ENCODE measurements at places on chromosomes 11 and 22.
A peak's percentile ranks its signal among the peaks of the same experiment; 100 is the strongest.

DNA sequence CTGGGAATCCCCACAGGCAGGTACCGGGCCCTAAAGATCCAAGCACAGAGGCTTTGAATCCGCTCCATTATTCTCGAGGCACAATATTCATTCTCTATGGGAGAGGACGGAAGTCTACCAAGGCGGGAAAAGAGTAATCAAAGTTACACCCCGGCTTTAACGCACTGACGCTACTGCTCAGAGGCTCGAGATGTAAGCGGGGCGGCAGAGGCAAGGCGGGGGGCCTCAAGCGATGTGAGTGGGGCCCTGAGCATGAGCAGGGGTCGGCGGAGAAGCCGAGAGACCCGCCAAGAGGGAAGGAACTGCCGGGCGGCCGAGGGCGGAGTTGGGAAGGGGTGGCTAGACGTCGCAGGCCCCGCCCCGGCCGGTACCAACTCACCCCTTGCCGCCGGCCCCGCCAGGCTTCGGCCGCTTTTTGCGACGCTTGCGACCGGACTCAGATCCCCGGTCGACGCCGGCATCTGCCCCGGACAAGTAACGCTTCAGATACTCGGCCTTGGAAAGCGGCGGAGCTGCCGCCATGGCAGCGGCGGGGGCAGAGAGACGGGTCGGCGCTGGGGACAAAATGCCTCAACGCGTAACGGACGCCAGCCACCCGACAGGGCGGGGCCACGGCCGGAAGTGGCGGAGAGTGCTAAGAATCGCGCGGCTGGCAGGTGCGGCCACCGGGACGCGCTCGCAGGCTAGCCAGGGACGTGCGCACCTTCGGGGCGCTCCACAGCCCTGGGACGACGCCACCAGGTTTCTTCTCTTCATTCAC, at the start of gene BUD13:
Gene BUD13 (minus strand): TSS at position 545 of the 760 bp plus-strand sequence. CDS start 23 bp downstream, at position 522.
- peak; percentile 95 for DNase-seq

GRCh38 chr11:18365741-18366140, 28.6 kb upstream of the LDHA start:
- DNase-seq, result no peak

GRCh38 chr11:59254286-59254685, 41.6 kb upstream of the MPEG1 start:
- no peak for DNase-seq

GRCh38 chr11:61783717-61784505, 8.5 kb downstream of the TMEM258 start:
- DNase-seq, result no peak

DNA sequence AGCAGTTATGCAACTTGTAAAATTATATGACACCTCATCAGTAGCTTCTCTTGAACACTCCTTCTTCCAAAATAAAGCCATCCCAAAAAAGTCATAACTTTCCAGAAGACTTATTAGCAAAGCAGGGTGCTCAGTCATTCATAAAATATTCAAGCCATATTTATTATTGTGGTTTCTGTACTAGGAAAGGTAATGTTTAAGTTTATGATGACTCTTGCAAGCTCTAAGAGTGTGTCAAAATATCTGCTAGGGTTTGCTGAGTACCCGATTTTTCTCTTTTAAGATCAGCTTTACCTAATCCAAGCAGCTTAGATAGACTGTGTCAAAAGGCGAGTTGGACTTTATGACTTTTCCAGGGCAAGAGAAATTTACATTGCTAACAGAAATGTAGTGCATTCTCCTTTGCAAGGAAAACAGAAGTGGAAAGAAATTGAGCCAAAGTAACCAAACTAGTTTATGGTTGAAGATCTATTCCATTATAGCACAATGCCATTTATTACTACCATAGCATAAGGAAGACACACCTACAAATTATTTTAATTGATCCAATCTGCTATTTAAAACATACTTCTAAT, 98.0 kb upstream of the SOX6 start:
- DNase-seq, result no peak

GRCh38 chr11:41245184-41245583, 214.3 kb downstream of the LRRC4C start:
- DNase-seq, result no peak

DNA sequence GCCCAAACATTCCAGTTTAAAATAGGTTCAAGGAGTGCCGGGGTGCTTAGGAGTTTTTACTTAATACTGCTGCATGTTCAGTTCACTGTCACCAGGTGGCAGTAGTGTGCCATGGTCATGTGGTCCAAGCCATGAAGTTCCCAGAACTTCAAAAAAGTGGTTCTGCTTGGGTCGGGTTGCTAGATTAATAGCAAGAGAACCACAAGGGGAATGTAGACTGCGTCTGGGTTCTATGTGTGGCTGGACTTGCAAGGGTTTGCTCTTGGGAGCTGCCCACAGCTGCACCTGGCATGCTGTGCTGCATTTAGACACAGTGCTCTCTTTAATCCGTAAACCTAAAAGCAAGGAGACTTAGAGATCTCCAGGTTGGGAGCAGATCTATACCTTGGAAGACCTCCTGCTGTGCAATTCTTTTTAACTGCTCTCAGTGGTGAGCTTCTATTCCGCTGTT, 6.5 kb upstream of the SPON1 start:
- peak; percentile 72 for DNase-seq

- no peak for DNase-seq
Measured at GRCh38 chr11:59503276-59503675, at the start of gene OR4D11. OR4D11 (plus strand) TSS chr11:59503576; CDS start chr11:59503576, 0 bp downstream.

DNA sequence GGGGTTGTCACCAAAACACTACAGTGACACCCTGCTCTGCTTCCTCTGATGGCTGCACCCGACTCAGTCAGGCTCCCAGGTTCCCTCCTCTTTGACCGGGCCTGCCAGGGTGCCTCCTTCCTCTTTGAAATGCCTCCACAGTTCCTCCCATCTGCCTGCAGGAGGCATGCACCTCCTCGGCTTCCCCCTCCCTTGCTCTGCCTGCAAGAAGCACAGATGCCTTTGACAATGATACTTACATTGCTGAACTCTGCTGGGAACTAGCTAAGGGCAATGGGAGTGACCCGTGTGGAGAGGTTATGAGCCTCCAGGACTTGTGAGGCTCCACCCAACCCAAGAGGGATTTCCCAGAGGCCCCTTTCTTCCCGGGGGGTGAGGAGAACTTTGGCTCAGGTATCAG, 674.1 kb downstream of the OPCML start:
- no peak for DNase-seq

DNA sequence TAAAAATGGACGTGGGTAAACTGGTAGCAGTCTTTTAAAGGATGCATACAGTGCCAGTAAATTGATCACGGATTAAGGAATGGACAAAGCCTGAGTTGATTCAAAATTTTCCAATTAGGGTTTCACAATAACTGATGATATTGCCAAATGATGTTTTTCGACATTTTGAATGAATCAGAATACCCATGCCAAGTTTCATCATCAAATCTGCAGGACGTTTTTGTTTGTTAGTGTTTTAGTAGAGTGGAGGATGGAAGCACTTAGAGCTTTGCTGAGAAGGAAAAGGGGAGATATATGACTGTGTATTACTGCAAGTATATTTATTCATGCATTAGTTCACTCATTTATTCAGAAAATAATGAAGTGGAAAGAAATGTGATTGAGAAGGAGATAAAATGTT, 78.3 kb downstream of the SLC17A6 start:
- DNase-seq, result no peak

DNA sequence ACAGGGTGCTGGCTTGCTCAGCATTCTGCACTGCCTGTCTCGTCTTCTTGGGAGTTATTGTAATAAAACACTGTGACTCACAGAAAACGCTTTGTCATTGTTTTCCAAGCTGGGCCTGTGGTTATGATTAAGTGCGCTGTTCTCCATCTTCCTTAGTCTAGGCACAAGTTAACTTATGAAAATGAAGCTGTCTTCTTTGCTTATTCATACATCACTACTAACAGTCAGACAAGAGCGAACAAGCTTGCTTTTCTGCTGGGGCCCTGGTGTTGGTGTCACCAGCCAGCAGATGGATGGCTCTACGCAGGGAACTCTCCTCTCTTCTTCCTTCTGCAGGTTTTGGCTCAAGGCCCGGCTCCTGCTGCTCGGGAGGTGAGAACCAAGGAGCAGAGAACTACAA, 380.1 kb upstream of the SYN3 start:
- no peak for DNase-seq

- no peak for DNase-seq
Measured at GRCh38 chr11:92266806-92267205, 42.2 kb downstream of the FAT3 start.

DNA sequence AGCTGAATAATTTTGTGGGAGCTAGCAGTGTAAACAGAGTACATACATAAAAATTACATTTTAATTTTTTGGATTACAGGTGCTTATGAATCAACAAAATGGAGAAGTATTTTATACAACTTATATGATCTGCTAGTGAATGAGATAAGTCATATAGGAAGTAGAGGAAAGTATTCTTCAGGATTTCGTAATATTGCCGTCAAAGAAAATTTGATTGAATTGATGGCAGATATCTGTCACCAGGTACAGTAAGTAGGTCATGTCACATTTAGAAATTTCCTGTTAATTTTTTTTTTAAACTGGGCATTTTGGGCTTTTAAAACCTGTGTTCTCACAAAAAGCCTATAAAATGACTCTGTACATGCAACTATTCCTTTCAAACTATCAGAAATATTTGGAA, 24.0 kb downstream of the ATM start:
- DNase-seq, result no peak

DNA sequence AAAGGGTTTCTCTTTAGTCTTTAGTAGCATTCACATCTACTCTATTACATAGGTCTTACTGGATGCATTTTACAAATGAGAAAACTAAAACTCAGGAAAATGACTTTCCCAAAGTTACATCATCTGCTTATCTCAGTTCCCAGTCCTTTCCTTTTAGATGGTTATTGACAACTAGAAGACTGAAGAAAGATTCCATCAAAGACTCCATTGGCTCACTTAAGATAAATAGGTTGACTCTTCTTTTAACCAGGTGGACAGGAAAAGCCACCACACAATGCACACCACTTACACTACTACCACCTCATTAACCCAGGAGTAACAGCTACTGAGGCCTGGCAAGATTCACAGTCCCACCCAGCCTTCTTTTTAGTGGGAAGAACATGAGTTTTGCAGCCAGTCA, 123.6 kb downstream of the TRIM44 start:
- no peak for DNase-seq

GRCh38 chr11:117972629-117973502, 13.3 kb upstream of the IL10RA start:
- no peak for DNase-seq

GRCh38 chr22:30279046-30279788, 10.1 kb downstream of the CASTOR1 start:
- no peak for DNase-seq

- DNase-seq, result no peak
Measured at GRCh38 chr11:70926543-70927201, 325.7 kb downstream of the SHANK2 start.

GRCh38 chr11:2583605-2583958, 116.2 kb downstream of the KCNQ1OT1 start:
- no peak for DNase-seq

DNA sequence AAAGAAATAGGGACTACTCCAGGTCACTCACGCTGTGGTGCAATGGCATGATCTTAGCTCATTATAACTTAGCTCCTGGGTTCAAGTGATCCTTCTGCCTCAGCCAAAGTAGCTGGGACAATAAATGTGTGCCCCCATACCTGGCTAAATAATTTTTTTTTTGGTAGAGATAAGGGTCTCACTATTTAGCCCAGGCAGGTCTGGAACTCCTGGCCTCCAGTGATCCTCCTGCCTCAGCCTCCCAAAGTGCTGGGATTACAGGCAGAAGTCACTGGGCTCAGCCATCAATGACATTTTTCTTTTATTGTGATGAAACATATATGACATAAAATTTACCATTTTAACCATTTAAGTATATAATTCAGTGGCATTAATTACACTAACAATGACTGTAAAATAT, 10.6 kb downstream of the SLC5A4 start:
- DNase-seq, result no peak

- peak; percentile 84 for DNase-seq
Measured at GRCh38 chr11:62905927-62906531, 15.1 kb downstream of the CHRM1 start.

- no peak for DNase-seq
Measured at GRCh38 chr11:107018219-107018901, at the start of gene GUCY1A2. GUCY1A2 (minus strand) TSS chr11:107018476; CDS start chr11:107018055, 421 bp downstream.

DNA sequence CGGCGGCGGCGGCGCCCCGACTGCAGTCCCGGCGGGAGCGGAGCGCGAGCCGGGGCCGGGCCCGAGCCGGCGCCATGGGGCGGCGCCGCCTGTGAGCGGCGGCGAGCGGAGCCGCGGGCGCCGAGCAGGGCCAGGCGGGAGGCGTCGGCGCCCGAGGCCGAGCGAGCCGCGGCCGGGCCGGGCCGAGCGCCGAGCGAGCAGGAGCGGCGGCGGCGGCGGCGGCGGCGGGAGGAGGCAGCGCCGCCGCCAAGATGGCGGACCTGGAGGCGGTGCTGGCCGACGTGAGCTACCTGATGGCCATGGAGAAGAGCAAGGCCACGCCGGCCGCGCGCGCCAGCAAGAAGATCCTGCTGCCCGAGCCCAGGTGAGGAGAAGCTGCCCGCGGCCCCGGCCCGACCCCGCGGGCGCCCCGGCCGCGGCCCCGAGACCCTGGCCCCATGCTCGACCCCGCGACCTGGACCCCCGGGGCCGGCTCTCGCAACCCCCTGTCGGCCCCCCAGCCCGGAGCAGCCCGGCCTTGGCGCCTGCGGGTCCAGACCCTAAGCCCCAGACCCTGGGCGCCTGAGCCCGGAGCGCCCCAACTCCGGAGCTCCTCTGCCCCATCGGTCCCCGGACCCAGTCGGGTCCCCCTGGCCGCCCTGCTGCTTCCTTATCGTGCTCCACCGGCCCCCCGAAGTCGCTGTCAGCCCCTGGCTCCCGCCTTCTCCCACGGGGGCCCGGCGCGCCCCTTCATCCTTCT, at the start of gene GRK2:
Gene GRK2 (plus strand): TSS at position 25 of the 739 bp plus-strand sequence. CDS start 227 bp downstream, at position 252.
- no peak for DNase-seq

- DNase-seq, result no peak
Measured at GRCh38 chr11:9057007-9057406, 34.4 kb downstream of the SCUBE2 start.

- peak; percentile 35 for DNase-seq
Measured at GRCh38 chr11:12110714-12111548, 541 bp downstream of the MICAL2 start.

Data from stimulated activated CD4-positive, alpha-beta T cell treated with anti-CD3 and anti-CD28 coated beads, Interleukin-4, amount 100 ng/mL, for 24 hours (primary cell).